ENCODE measurements at places on chromosomes 12 and 14. TPM values are rescaled to one million over a fixed set of nuclear protein-coding genes. Genes with fewer than 3 reads are reported as not detected.

PPP4R4 gene
- 2.2 TPM for total RNA-seq

KCNH5 gene
- total RNA-seq = 0.27 TPM

SFSWAP gene
- total RNA-seq = 50.4 TPM

PLA2G1B gene
- total RNA-seq = not detected

MAP3K9 gene
- total RNA-seq = 0.67 TPM

PPM1H gene
- total RNA-seq = 1.4 TPM

CERS5 gene
- total RNA-seq = 25.0 TPM

CLEC6A gene
- total RNA-seq = not detected
